ENCODE measurements at places on chromosomes 12 and 14.

DNA sequence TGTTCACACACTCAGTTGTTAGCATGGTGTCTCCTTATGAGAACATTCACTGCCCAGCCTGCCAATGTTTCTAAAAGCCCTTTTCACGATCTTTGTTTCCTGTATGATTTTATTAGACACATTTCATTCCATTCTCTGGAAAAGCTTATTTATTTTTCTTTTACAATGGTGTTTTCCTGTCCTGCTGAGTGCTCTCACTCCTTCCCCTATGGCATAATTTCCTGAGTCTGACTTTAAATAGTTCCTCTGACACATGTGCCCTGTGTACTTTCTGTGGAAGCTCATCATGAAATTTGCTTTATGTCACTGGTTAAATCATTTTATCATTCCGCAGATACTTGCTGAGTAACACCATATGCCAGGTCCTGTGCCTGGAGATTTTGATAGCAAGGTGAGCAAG lies 612.0 kb downstream of the FLRT2 start:
- no peak for DNase-seq

- DNase-seq, result no peak
Measured at GRCh38 chr14:93741556-93742230, 46.6 kb downstream of the PRIMA1 start.

- DNase-seq, result no peak
Measured at GRCh38 chr14:95318399-95319311, 1.1 kb downstream of the CLMN start.

DNA sequence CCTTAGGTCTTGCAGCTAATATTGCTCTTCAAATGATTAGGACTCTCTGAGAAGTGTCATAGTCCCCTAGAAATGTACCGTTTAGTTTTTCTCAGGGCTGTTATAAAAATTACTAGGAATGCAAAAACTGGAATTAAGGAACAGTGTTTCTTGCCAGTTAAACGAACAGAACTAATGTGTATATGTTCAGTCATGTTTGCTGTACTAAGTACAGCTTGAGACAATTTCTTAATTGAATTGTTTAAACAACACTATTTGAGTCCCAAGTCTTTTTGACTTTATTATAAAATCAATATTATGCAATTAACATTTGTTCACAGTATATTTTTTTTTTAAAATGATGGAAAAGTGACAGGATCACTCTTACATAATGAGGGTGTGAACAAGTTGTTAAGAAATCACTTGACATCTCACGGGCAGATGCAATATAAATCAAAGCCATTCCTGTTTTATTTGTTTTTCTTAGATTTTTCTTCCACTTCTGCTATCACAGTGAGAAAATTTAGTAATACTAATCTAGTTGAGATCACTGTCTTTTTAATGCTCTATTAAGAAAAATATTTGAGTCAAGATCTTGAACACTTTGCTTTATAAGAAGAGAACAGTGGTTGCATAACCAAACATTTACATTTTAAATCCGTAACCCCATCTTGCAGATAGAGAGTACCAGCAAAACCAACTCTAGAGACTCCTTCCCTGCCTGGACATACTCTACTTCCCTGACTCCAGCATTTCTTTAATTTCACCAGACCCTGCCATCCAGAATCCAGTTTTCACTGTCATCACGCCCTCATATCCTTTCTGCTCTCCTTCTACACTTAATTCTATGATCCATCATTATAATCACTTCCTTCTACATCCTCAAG lies 140.7 kb upstream of the KITLG start:
- no peak for DNase-seq

DNA sequence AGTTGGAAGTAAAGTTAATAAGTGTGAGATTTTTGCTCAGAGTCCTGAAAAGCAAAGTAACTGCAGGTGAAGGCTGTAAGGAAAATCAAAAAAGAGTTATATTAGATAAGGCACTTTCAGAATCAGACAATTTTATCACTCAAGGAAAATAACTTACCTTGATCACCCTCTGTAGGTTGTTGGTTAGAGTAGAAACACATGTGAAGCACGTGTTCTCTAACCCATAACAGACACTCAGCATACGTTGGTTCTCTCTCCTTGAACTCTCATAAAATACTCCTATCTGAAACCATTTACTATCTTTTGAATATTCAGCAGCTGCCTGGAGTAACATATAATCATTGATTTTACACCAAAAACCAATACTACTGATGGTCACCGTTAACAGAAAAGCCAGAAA lies 335.5 kb downstream of the KCNH5 start:
- DNase-seq, result no peak

DNA sequence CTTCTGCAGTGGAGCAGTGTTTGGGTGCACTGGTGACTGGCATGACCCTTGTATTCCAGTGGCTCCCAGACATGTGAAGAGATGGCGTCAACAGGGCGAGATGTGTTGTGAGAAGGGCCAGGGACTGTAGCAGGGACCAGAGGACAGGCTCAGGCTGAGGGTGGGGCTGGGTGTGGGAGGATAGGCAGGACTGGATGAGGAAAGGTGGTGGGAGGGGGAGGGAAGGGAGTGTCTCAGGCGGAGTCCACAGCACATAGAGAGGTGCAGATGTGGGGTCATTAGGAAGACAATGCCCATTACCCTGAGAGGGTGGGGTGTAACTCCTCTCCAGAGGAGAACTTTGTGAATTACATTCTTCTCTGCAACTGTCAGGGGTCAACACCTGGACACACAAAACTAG lies 78.5 kb downstream of the DICER1 start:
- no peak for DNase-seq

- DNase-seq, result no peak
Measured at GRCh38 chr14:74176400-74176793, 62.9 kb upstream of the VSX2 start.

GRCh38 chr14:85040046-85040685 lies 489.8 kb upstream of the FLRT2 start:
- no peak for DNase-seq

DNA sequence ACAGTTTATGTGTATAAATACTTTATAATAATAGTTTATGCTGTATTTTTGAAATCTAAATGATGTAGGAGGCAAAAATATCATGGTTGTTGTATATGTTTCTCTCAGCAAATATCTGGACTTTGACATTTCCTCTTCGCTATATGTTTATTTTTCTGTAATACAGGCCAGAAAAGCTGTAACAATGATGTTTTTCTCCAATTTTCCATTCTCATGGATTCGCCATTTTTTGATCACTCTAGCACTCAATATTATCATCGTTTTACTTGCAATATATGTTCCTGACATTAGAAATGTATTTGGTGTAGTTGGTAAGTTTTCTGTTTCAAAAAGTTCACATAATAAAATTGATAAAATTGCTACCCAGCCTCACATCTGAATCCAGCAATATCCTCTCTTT lies 70.6 kb downstream of the SLC38A6 start:
- no peak for DNase-seq

- no peak for DNase-seq
Measured at GRCh38 chr12:80867941-80868340, 69.8 kb downstream of the LIN7A start.

GRCh38 chr12:113186033-113186365 lies 478 bp downstream of the RITA1 start:
- DNase-seq, result no peak

- no peak for DNase-seq
Measured at GRCh38 chr12:113152196-113152834, 2.8 kb downstream of the CFAP73 start.

GRCh38 chr12:68439368-68440045 lies 107.3 kb upstream of the MDM1 start:
- no peak for DNase-seq

- DNase-seq, result no peak
Measured at GRCh38 chr14:58783792-58784511, 146.2 kb downstream of the DACT1 start.

GRCh38 chr14:75597149-75597548 lies 18.7 kb downstream of the FLVCR2 start:
- no peak for DNase-seq

GRCh38 chr12:106861984-106862916 lies 87.8 kb downstream of the RIC8B start:
- DNase-seq, result no peak

DNA sequence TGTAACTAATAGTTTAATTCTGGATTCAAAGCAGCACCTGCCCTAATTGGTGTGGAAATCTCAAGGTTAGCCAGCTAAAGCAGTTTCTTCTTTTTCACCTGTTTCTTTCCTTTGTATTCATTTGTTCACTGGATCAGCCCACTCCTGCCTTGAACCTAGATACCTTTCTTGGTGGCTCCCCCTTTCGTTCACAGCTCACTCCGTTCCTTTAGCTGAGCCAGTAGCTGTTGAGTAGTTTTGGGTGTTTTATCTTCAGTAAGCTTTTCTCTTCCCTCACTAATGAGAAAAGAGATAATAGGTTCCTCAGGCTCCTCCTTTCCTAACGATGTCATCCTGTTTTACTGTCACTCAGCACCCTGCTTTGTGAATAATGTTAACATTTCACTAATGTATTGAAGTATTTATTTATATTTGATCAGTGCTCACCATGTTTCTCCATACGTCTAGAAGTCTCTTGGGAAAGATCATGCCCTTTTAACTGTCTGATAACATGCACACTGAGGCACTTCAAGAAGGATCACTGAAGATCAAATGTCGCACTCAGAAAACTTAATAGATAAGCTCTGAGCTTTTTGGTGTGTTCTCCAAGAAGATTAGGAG lies 121.1 kb downstream of the TGFB3 start:
- DNase-seq, result no peak

DNA sequence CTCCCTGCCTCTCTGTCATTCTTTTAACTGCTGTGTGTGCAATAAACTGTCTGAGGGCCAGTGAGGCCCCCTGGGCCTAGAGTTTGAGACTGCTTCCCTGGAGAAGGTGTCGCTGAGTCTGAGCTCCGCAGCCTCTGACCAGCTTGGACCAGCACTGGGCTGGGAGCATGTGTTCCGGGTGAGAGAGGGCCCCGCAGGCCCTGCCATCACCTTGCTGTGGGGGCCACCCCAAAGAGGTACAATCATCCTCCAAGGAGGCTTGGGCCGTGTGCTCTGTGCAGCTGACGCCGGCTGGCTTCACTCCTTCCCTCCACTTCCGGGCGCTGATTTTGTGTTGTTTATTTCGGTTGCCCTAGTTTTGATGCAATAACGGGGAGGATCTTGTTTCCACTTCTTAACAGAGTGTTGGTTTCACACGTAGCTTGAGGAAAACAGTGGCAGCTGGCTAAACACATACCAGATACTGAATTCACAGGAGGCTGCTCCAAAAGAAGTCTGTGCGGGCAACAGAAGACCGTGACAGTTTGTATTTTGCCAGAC lies 121.6 kb downstream of the TMEM132C start:
- no peak for DNase-seq

DNA sequence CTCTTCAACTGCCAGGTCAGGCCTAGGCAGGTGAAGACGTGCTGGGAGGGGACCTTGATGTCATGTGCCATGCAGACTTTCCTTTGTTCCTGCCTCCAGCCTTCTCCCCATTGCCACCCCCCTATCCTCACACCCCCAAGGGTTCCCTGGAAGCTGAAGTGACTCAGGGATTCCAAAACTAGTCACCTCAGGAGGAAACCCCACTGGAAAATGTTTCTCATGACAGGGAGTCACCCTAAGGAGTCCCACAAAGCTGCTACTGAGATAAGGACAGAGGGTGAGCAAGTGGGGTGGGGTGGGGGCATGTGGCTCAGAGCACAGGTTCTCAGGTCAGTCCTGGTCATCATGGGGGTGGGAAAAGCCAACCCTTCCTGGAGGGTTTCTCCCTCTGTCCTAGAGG lies 2.4 kb upstream of the IL25 start:
- no peak for DNase-seq

DNA sequence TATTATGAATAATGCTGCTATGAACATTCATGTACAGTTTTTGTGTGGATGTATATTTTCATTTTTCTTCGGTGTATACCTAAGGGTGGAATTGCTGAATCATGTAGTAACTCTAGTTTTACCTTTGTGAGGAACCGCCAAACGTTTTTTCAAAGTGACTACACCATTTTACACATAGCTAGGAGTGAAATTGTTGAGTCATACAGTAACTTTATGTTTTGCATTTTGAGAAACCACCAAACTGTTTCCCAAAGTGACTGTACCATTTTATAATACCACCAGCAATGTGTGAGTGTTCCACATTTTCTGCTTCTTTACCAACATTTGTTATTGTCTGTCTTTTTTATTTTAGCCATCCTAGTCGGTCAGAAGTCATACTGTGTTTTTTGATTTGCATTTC lies 3.1 kb upstream of the TPH2 start:
- no peak for DNase-seq

DNA sequence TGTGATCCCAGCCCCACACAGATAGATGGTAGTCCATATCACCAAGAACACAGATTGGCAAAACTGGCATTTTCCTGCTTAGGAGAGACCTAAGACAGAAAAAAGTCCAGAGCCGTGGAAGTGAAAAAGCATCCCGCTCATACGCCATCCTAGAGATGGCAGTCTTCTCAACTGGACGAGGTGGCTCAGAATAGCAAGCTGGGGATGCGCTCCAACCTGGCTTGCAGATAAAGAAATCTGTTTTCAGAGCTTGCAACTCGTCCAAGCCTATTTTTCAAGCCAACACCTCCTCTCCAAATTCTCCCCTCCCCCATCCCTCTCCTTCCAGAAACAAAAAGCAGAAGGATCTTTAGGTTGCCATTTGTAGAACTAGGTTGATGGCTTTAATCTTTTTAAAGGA lies 74.3 kb upstream of the OTX2 start:
- no peak for DNase-seq

Measured in CD4-positive, alpha-beta T cell treated with Interleukin-6 at 100 ng/mL for 8 hours (primary cell).